Astrocyte of the cerebellum (primary cell): ENCODE measurements at places on chromosomes 7 and 10.
A peak's percentile ranks its signal among the peaks of the same experiment; 100 is the strongest.

GRCh38 chr10:89392974-89393373 is 551 bp downstream of the IFIT1 start:
- DNase-seq: peak; percentile 49

GRCh38 chr7:19572566-19572965 is 136.3 kb downstream of the POLR1F start:
- peak; percentile 59 for DNase-seq

DNA sequence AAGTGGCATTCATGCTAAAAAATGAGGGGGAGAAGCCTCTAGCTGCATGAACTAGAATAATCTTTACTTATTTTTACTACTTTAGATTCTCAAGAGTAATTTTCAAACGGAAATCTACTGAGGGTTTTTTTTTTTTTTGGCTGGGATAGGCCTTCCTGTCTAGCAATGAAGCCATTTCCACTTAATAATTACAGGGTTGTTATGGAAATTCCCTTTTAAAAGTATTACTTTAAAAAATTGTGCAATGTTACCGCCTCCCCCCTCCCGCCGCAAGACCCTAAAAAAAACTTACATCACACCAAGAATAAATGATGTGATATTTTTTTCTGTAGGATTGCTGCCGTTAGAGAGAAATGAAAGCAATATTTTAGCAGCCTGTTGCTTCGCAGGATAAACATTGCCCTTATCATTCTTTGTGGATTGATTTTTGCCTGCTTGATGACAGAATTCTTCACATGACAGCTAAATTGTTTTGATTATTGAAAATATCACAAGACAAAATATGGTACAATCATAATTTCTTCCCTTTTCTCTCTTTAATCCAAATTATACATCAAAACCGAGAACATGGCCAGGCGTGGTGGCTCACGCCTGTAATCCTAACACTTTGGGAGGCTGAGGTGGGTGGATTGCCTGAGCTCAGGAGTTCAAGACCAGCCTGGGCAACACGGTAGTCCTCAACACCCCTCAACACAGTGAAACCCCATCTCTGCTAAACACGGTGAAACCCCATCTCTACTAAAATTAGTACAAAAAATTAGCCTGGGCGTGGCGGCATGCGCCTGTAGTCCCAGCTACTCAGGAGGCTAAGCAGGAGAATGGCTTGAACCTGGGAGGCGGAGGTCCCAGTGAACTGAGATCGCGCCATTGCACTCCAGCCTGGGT is 32.8 kb downstream of the ARL4A start:
- no peak for DNase-seq

GRCh38 chr10:132061030-132061429 is 4.7 kb upstream of the JAKMIP3 start:
- no peak for DNase-seq

DNA sequence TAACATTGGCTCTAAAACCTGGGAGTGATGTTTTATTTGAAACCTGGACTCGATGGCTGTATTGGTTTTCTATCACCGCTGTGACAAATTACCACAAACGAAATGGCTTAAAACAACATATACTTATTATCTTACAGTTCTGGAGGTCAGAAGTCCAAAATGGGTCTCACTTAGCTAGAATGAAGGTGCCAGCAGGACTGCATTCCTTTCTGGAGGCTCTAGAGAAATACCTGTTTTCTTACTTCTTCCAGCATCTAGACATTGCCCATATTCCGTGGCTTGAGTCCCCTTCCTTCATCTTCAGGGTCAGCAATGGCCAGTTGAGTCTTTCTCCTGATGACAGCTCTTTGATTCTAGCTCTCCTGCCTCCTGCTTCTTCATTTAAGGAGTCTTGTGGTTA is 44.3 kb upstream of the STEAP1B start:
- no peak for DNase-seq

GRCh38 chr10:97372233-97372875 is 28.8 kb downstream of the RRP12 start:
- no peak for DNase-seq

DNA sequence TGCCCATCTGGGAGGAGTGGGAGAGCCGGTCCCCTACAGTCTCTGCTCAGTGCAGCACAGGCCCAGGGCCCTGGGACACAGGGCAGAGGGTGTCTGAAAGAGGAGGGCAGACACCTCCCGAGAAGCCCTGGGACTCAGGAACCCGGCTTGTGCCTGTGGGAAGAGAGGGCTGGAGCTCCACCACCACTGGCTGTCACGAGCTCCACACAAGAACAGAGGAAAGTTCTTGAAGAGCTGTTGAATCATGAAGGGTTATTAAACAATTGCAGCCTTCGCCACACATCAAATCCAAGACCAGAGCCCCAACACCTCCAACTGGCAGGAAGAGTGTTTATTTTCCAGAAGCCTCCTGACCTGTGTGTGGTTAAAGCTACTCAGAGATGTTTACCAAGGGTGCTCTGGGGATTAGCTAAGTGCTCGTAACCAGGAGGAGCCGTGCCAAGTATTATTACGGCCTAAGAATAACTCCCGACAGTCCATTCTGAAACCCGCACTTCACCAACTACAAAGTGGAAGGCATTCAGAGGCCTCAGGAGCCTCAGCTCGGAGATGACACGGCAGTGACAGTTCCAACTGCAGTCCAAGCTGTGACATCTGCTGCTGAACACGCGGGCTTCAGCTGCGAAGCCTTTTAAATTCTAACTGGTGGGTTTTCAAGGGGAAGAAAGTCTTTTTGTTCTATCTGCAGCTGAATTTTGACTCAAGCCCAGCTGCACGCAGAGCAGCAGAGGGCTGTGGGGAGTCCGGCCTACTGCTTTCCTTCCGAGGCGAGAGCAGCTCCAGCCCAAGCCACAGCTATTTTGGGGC is 75.1 kb downstream of the MAD1L1 start:
- peak; percentile 97 for DNase-seq
